Activated CD8-positive, alpha-beta T cell treated with anti-CD3 and anti-CD28 coated beads for 36 hours (primary cell): ENCODE measurements at places on chromosomes 12 and 14.

- no peak for DNase-seq
Measured at GRCh38 chr12:79086541-79087296, 222.1 kb downstream of the SYT1 start.

DNA sequence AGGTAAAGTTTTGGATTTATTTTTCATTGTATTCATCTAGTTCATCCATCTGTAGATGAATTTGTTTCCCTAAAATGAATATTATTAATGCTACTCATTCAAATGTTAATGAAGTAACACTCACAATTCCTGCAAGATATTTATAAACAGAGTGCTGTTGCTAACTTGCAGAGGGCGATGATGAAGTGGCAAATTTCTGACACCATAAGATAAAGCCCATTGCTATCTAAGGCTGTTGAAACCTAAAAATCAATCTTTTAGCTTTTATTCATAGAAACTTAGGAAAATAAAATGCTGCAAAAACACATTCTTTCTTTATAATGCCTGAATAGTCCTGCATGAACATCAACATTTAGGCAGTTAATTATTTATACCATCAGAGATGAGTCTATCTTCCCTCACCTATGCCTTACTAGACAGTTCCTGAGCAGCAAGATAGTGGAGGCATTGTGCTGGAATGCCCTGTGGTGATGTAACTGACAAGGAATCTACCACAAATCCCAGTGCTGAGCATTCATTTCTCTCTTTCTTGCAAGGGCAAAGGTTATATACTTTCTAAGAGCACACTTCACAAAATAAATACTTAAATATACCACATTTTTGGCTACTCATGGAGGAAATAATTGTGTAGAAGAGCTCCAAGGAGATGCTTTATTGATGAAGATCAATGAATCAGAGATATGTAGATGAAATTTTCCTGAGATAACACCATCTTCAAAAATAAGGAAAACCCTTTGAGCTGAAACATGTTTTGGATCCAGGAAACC, 57.6 kb downstream of the LMNTD1 start:
- DNase-seq: no peak

- no peak for DNase-seq
Measured at GRCh38 chr12:46453428-46453827, 80.9 kb upstream of the SLC38A2 start.

DNA sequence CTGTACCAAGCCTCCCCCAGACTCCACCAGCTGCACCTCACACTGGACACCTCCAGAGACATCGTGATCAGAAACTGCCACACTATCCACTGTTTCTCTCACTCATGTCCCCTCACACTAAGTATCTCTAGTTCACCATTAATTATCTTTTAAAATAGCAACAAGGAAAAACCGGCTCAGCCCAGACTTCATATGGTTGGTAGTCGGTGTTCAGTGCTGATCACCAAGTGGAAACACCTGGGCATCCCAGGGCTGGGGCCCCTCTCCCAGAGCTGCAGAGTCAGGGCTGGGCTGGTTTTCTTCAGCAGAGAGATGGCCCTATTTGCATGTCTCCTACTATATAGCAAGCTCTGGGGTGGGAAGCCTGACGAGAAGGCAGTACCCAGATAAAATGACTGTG, 1140.0 kb downstream of the TMEM121 start:
- DNase-seq: no peak

DNA sequence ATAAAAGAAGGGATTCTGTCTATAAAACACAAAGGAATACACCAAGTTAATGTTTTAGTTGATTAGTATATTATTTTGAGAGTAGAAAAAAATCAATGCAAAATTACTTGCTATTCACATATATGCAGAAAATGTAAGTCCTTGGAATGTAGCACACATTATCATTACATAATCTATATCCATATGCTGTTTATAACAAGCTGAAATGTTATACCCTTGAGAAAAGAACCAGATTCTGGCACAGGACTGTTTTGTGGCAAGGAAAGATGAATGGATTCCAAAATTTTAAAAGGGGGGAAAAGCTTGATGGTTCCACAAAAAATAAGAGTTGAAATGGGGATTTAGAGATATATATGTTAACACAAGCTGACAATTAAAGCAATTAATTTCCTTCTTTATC, 153.6 kb downstream of the MSRB3 start:
- no peak for DNase-seq

DNA sequence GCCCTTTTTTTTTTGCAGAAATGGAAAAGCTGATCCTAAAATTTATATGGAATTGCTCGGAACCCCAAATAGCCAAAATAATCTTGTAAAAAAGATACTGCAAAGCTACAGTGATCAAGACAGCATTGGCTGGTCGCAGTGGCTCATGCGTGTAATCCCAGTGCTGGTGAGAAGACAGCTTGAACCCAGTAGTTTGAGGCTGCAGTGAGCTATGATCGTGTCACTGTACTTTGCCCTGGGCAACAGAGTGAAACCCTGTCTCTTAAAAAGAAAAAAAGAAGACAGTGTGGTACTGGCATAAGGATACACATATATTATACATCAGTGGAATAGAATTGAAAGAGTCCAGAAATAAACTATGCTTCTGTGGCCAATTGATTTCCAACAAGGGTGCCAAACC, 5.4 kb downstream of the ITGB7 start:
- no peak for DNase-seq

GRCh38 chr14:55477680-55478079, 37.3 kb upstream of the TBPL2 start:
- DNase-seq: no peak
